ENCODE measurements at places on chromosomes 16 and 17. TPM values are rescaled to one million over a fixed set of nuclear protein-coding genes. Genes with fewer than 3 reads are reported as not detected.

The DGKE gene
- total RNA-seq = 9.5 TPM

The SLC5A10 gene
- not detected for total RNA-seq

The TNFSF13 gene
- 0.44 TPM for total RNA-seq

The CHST4 gene
- total RNA-seq = not detected
